Erythroblast (primary cell): ENCODE measurements at places on chromosomes 2 and 18.
A peak's percentile ranks its signal among the peaks of the same experiment; 100 is the strongest.

DNA sequence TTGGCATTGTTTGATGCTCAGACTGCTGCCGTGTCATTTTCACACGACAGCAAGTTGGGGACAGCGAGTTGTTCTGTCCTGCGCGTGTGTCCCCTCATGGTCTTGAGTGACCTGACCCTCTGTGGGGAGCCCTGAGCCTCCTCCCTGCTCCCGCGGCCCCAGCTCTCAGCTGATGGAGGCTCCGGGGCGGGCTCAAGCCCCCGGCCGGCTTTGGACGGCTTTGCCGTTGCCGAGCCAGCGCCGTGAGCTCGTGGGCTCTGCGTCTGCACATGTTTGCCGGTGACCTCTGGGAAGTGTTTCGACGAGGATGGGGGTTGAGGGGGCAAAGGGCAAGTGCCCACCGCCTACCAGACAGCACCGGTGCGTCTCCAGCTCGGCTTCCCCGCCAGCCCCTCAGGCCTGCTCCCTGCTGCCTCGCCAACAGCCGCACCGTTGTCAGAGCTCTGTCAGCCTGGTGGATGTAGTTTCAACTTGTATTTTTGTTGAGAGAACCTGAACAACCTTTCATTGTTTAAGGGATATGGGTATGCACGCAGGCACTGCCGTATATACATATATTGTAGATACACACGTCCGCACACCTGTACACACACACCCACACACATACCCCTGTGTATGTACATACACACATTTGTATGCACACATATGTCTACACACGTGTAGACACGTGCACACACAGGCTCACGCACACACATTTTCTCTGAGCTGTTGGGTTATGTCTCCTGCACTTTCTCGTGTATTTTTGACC lies 13.7 kb downstream of the PDCD1 start:
- no peak for DNase-seq

GRCh38 chr2:29983308-29983707 lies 61.9 kb upstream of the ALK start:
- DNase-seq, result no peak

DNA sequence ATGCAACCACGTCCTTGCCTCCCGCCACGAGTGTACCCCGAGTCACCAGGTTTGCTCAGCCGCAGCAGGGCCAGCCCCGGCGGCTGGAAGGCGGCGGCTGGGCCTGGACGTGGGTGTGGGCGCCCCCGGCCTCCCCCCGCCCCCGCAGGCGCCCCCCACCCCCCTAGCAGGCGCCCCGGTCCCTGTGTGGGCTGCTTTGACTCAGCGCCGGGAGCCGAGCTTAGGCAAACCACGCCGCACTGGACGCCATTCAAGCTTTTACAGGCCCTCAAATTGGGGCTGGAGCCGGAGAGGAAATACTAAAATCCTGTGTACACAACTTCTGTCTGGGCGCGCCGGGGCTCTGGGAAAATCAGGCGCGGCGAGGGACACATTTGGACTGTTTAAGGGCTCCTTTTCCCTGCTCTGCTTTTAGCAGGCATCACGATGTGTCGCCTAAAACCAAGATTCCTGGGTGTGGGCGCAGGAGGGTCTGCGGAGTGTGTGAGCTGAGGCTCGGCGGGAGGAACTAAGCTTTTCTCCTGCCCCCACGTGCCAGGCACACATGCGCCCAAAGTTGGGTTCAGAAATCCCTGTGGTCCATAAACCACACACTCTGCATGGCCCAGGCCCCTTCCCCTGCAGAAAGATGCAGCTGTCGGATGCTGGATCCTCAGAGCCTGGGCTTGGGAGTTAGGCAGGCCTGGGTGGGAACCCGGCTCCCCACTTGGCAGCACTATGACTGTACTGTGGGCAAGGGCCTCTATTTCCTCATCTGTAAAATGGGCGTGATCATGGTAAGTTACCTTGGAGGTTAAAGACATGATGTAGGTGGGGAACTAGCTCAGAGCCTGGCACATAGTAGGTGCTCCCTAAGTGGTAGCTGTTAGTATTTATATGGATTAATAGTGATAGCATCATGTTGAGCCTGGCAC lies 57.6 kb downstream of the ATOH8 start:
- no peak for DNase-seq

- no peak for DNase-seq
Observed at GRCh38 chr2:2000724-2001061, 256.4 kb upstream of the PXDN start.

- no peak for DNase-seq
Observed at GRCh38 chr2:47401789-47402554, 984 bp upstream of the MSH2 start.

DNA sequence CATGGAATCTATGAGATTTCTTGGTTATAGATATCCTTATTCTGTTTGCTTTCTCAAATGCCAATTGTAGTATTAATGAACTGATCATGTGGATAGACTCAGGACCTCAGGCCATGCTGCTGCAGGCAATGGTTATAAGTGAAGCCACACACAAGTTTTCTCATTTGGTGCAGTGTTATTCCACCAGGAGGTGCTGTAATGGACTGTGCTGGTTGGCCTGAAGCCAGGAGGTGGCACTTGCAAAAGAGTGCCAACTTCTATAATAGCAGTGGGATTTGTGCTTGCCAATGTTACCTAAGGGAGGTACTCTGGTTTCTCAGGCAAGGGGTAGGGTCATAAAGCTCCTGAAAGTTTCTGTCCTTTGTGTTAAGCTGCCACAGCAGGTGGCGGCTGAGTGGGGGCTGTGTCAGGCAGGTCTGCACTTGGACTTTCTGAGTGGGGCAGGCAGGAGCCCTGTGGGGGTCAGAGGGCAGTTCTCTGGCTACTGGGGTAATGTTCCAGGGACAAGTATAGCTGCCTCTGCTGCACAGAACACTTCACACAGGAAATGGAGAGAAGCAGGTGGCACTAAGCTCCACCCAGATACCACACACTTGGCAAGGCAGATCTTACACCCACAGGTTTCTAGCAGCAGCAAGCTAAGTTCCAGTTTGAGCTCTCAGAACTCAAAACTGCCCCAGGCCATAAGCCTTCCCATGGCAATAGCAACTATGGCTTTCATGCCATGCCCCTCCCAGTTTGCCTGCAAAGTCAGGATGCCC lies 352.6 kb upstream of the CWC22 start:
- peak; percentile 3 for DNase-seq

- DNase-seq, result no peak
Observed at GRCh38 chr2:30989746-30990145, 148.5 kb downstream of the GALNT14 start.

DNA sequence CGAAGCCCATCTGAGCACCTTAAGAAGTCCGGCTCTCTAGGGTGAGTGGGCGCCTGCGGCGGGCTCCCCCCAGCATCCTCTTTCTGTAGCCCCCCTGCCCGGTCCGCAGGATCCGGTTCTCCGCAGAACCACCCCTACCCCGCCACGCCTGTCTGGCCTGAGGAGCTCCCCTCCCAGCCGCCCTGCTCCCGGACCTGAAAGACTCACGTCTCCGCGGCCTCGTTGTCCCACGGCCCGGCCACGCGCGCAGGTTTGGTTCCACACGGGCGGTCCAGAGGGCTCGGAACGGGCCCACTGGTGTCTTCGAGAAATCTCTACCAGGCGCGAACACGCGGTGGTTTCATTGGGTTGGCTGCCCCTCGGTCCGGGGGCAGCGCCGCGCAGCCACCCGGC lies 237 bp downstream of the SLC39A6 start:
- DNase-seq, result no peak

DNA sequence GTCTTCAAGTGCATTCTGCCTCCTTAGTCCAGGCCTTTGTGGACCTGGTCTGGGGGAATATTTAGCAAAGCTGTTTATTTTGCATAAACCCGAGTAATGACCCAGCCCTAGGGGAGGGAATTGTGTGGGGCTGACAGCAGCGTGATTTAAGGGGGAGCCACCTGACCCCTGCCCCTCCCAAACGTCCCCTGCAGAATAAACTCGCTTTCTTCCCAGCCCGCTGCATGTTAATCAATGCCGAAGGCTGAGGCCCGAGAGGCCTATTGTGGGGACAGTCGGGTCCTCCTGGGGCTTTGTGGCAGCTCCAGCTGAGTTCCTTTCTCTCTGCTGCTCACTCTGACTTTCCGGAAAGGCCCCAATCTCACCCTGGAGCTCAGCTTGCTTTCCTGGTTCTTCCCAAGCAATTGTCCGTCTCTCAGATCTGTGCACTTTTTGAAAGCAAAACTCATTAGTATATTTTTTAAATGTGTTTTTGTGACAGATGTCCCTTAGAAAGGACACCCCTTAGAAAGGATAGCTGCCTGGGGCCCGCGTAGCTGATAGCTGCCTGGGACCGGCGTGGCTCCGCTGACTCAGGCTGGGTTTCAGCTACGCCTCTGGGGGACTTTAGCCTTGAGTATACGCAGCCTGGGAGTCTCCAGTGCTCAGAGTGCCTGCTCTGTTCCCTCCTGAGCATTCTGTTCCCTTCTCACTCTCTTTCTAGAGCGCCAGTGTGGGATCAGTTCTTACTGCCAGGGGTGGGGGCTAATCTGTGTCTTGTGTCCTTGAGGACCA lies 158.3 kb downstream of the GLI2 start:
- DNase-seq, result no peak

- DNase-seq, result no peak
Observed at GRCh38 chr2:114642166-114642770, 199.8 kb downstream of the DPP10 start.

- DNase-seq, result peak; percentile 1
Observed at GRCh38 chr2:147331790-147332419, 512.9 kb upstream of the ACVR2A start.

DNA sequence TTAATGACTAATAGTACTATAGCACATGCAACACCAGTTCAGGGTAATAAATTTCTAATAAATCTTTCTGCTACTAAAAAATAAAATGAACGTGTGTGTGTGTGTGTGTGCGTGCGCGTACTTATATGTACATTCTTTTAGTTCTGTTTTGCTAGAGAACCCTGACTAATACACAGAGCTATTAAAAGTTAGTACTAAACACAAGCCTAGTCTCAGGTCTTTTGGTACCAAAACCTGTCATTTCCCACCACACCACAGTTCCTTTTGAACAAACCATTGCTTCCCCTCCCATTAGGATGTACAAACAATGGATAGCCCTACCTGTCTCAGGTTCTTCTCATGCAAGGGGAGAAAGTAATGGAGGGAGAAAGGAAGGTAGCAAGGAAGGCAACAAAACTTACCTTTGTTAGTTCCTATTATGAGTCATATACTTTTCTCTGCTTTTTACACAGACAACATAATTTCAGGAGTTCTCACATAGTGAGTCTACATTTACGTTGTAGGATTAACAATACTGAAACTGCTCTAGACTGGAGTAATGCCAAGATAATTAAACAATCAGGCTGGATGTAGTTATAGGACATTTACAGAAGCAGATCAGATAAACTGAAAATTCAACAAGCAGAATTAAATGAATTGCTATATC lies 427.2 kb downstream of the KCNJ3 start:
- DNase-seq, result no peak

- DNase-seq, result no peak
Observed at GRCh38 chr2:145736871-145737270, 1217.0 kb upstream of the ZEB2 start.

- DNase-seq, result no peak
Observed at GRCh38 chr2:177322801-177323261, 58.3 kb upstream of the NFE2L2 start.

DNA sequence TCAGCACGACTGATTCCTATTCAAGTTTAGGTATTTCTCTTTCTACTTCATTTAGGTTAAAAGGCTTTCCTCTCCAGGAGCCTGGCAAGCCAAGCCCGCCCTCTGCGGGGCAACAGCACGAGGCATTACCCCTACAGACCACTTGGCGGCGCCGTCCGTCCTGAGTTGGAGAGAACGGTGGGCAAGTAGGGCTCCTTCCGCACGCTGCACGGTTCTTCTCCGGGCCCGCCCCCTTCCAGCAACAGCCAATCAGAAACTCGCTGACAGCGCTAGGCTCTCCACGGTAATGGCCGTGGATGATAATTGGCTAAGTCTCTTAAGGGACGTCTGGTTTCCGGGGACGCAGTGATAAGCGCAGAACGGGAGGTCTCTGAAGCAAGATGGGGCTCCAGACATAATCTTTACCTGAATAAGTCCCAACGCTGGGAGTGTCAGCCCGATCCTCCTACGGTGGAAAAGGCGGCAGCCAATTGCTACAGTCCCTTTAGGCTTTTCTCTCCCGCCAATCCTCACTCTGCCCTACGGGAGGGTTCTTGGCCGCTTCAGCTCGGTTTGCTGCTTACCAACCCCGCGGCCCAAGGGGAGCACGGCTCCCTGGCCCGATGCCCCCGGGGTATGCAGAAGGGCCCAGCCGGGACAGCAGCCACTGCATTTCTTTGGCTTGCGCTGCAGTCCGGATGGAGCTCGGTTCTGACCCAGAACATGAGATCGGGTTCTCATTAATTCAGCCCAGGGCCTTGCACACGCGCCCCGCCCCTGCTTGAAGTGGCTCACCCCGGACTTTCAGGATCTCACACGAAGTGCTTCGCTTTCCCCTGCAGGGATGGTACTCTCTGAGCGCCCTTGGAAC lies 206.9 kb upstream of the PKDCC start:
- peak; percentile 96 for DNase-seq

GRCh38 chr18:57258131-57258777 lies 94.1 kb upstream of the ST8SIA3 start:
- no peak for DNase-seq

DNA sequence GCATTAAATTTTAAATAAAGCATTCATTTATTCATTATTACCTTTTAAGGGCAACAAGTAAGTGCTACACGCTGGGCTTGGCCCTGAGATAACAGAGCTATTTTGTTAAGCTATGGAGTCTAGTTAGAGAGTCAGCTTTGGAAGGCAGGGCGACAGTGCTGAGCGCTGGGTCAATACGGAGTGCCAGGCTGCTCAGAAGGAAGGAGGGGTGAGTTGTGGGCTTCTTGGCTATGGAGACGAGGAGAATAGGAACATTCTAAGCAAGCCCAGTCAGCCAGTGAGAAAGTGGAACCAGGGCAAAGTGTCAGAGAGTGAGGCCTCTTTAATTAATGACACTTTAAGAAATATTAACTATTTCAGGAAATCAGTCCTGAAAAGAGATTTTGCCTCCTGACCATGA lies 288.4 kb downstream of the LRRTM1 start:
- DNase-seq, result no peak

GRCh38 chr2:150327564-150328489 lies 159.6 kb downstream of the RND3 start:
- DNase-seq, result no peak

GRCh38 chr2:54735636-54736035 lies 12.2 kb downstream of the EML6 start:
- DNase-seq, result no peak

GRCh38 chr2:5520463-5520972 lies 171.7 kb upstream of the SOX11 start:
- DNase-seq, result no peak

DNA sequence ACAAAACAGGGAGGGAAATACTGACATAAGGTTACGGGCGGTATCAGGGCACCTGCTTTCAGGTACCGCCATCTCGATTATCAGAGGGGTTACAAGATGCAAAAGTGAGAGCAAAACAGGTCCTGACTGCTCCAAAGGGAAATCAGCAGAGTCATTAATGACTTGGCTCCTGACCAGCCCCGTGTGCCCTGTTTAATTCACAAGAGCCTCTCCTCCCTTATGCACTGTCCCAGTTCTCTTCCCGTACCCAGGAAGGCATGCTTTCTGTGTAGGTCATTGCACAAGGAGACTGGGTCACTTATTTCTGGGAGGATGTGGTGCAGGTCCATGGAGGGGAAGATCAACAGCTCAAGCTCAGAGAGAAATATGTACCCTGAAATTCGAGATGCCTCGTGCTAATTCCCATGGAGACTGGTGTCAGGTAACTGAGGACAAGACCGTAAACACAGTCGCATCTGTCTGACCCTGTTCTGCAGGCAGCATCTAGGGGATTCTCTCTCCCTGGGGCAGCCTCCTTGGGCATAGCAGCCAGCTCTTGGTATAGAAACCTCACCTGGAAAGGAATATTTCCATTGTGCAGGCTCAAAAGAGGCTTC lies 79.9 kb downstream of the HNRNPLL start:
- peak; percentile 21 for DNase-seq

- no peak for DNase-seq
Observed at GRCh38 chr2:29490045-29490444, 374.8 kb downstream of the CLIP4 start.
